Activated naive CD8-positive, alpha-beta T cell treated with anti-CD3 and anti-CD28 coated beads, Interleukin-2, amount 50 U/mL, for 16 hours (primary cell): ENCODE measurements at places on chromosomes 4 and X.

- DNase-seq = no peak
These were observed 49.5 kb downstream of the METTL14 start for GRCh38 chr4:118734491-118735205.

DNA sequence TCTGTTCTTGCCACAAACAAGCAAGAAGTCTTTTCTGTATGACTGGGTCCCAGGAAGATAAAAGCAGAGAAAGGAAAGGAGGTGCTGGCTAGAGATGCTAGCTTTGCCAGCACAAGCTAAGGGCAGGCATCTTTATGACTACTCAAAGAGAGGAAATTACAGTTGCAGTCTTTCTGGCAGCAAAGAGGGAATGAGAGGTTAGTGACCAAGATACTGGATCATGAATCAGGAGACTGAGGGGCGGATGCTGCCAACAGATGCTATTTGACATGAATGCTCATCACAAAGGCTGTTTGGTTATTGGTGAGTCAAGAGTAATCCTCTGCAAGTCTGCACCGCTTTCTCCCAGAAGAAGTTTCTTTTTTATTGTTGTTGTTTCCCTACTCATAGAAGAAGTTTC is 5.5 kb upstream of the XIAP start:
- DNase-seq = no peak

DNA sequence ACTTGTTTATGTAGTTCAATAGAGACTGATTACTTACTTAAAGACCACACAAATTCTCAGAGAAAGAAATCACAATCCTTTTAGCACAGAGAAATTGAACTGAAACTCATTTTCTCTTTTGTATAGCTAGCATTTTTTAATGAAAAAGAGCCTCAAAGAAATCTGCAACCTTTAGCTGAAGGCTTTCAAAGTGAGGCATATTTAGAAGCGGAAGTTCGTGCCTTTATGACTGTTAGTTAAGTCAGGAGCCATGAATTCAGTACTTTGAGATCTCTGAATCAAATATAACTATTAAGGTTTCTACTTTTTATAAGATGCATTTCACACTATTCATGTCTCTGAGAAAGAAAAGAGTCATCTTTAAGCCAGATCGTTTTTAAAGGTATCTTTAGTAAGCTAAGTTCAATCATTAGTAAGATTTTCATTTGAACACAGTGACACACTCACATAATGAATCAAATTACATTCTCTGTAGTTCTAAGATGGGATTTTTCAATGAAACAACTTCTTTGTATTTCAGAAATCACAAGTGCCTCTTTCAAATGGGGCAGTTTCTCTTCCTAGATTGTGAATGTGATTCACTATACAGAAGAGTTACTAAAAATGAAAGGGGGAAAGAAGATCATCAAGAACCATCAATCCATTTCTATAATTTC is 61.4 kb downstream of the SMARCA1 start:
- DNase-seq = no peak

DNA sequence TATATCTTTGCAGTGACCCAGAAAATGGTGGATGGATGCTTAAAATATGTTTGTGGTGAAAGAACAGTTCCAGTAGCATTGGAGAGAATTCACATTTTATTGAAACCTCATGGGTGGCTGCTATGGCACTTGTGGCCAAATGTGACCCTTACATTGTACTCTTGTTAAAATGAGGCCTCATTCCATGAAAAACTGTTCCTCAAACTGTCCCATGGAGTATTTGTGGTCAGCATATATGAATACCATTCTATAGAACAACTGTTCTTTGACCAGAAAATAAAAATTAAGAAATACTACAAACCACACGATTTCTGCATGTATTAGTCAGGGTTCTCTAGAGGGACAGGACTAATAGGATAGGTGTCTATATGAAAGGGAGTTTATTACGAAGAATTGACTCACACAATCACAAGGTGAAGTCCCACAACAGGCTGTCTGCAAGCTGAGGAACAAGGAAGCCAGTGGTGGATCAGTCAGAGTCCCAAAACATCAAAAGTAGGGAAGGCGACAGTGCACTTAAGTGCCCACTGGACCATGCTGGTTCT is 35.1 kb downstream of the GEMIN8 start:
- no peak for DNase-seq

DNA sequence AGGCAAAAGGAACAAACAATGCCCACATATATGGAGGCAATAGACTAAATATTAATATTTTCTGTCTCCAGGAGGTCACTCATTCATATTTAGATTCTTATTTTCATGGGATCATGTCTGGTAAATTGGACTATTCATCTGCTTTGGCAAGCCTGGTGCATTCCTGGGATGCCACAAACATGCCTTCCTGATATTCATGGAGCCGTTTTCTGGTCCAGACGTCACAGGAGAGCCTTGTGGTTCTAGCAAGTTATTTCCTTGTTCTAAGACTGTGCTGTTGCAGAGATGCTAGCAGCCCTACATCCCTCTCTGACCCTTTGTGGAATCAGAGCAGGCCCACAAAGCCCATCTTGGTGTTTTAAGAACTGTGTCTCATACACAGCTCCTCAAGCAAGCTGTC is 16.1 kb upstream of the EXOSC9 start:
- no peak for DNase-seq

DNA sequence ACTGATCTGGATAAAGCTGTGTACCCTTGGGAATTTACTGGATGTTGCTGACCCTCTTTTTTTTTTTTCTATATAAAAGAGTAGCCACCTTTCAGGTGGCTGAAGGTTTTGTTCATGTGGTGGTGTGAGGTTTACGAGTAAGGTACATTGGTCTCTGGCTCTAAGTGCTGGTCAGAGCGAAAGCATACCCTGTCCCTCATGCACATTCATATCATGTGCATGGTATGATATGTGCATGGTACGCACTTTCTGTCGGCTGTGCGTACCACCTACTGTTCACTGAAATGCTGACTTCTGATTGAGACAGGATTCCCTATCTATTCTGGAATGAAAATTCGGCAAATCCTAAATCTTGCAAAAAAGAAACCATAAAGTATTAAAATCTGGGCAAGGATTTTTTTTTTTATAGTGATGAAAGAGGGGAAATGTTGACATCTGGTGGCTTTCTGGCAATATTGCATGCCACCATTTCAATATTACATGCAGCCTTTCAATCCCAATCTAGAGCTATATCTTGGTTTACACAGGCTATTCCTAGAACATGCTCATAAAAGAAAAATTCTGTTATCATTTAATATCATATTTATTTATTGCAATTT is 32.8 kb downstream of the FAM149A start:
- no peak for DNase-seq

GRCh38 chrX:150848914-150849365 is 49.5 kb downstream of the CD99L2 start:
- no peak for DNase-seq
